ENCODE measurements at places on chromosomes 7 and 10. TPM values are rescaled to one million over a fixed set of nuclear protein-coding genes. Genes with fewer than 3 reads are reported as not detected.

The RADIL gene
- 2.0 TPM for total RNA-seq

The KIAA1217 gene
- total RNA-seq: 117 TPM

The SPDYE8 gene
- 0.22 TPM for total RNA-seq

- H3K27ac ChIP-seq: no peak overlapping the region
- no peaks in the 10 kb centered on the region for H3K4me1 ChIP-seq
- H3K36me3 ChIP-seq: no peaks in the 10 kb centered on the region
- H3K27me3 ChIP-seq: peaks cover 9% of the 10 kb centered on the region
Observed at GRCh38 chr7:101717628-101718357, 88.7 kb upstream of the MYL10 start.

The CHAT gene
- not detected for total RNA-seq

Measured in progenitor cell of endocrine pancreas (in vitro differentiated cells).